ENCODE measurements at places on chromosomes 13 and 19. TPM values are rescaled to one million over a fixed set of nuclear protein-coding genes. Genes with fewer than 3 reads are reported as not detected.

Gene LILRB1
- total RNA-seq: 1.3 TPM

Gene RNF225
- 0.78 TPM for total RNA-seq

Gene NANOS3
- total RNA-seq: 0.90 TPM

Gene ZNF583
- 5.9 TPM for total RNA-seq

Gene PINLYP
- total RNA-seq: 9.9 TPM

Gene LYPD3
- 1.2 TPM for total RNA-seq

Gene ATP4A
- total RNA-seq: not detected

Gene MARK4
- 21.2 TPM for total RNA-seq

DNA sequence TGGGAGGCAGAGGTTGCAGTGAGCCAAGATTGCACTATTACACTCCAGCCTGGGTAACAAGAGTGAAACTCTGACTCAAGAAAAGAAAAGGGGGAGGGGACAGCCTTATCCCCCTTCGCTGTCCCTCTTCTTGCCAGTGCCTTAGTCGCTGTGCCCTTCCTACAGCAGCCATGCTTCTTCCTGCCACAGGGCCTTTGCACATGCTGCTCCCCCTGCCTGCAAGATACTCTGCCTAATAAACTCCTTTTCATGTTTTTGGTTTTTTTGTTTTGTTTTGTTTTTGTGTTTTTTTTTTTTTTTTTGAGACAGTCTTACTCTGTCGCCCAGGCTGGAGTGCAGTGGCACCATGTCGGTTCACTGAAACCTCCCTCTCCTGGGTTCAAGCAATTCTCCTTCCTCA is 21.4 kb downstream of the NWD1 start:
- DNase-seq: no peak
- H3K36me3 ChIP-seq: no peaks in the 10 kb centered on the region
- H3K4me1 ChIP-seq: no peaks in the 10 kb centered on the region
- H3K27me3 ChIP-seq: no peaks in the 10 kb centered on the region
- no peak overlapping the region for H3K27ac ChIP-seq

GRCh38 chr13:35129500-35129899 is 187.4 kb downstream of the NBEA start:
- H3K4me1 ChIP-seq: no peaks in the 10 kb centered on the region
- no peak overlapping the region for H3K4me3 ChIP-seq
- no peak overlapping the region for H3K27ac ChIP-seq
- no peaks in the 10 kb centered on the region for H3K27me3 ChIP-seq
- DNase-seq: no peak
- no peaks in the 10 kb centered on the region for H3K36me3 ChIP-seq

DNA sequence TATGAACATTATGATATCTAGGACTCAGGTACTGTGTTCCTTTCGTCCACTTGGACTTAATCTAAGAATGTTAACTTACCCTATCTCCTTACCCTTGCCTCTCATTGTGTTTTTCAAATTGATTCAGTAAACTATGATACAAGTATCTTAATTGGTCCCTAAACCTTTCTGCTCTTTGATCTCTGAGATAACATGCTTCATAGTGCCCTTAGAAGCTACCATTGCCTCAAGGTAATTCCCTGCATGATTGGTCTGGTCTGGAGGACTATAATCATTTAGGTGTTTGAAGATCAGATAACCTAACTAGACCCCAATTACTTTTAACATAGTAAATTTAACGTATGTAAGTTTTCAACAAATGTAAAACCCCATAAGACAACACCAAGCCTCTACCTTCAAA is 169.9 kb upstream of the NBEA start:
- H3K4me3 ChIP-seq: no peak overlapping the region
- no peaks in the 10 kb centered on the region for H3K27me3 ChIP-seq
- H3K4me1 ChIP-seq: no peaks in the 10 kb centered on the region
- H3K27ac ChIP-seq: no peak overlapping the region

GRCh38 chr13:23505007-23505406 is 65.2 kb upstream of the TNFRSF19 start:
- H3K36me3 ChIP-seq: no peaks in the 10 kb centered on the region
- no peak overlapping the region for H3K4me3 ChIP-seq
- no peaks in the 10 kb centered on the region for H3K27me3 ChIP-seq
- no peak overlapping the region for H3K27ac ChIP-seq
- no peak for DNase-seq

GRCh38 chr13:27808851-27809550 is 16.7 kb downstream of the GSX1 start:
- H3K4me3 ChIP-seq: no peak overlapping the region
- no peaks in the 10 kb centered on the region for H3K27me3 ChIP-seq

DNA sequence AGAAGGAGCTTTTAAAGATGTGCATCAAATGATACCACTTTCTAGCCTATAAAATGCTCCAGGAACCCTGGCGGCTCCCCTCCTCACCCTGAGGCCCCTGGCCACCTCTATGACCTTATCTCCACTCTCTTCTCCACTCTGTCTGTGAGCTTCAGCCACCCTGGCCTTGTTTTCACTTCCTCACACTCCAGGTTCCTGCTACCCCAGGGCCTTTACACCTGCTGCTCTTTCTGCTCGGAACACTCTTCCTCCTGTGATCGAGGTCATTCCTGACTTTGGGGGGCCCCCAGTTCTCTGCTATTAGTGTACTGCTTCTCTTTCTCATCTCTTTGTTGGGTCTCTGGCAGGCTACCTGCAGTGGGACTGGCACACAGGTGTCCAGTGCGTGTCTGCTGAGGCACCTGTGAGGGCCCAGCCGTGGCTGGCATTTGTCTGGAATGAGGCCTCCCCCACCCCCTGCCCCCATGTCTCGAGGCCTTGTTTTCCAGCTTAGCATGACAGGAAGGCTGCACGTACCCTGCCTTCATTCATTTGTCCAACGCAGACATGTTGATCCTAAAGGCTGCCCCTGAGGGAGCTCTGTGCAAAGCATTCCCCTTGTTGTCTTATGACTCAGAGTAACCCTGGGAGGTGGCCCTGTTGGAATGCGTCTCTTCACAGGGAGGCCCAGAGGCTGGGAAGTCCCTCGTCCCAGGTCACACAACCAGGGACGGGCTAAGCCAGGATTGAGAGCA is 2.3 kb downstream of the DDA1 start:
- H3K4me1 ChIP-seq: peaks cover 17% of the 10 kb centered on the region
- no peak overlapping the region for H3K27ac ChIP-seq
- H3K27me3 ChIP-seq: no peaks in the 10 kb centered on the region
- peaks cover 20% of the 10 kb centered on the region for H3K36me3 ChIP-seq

DNA sequence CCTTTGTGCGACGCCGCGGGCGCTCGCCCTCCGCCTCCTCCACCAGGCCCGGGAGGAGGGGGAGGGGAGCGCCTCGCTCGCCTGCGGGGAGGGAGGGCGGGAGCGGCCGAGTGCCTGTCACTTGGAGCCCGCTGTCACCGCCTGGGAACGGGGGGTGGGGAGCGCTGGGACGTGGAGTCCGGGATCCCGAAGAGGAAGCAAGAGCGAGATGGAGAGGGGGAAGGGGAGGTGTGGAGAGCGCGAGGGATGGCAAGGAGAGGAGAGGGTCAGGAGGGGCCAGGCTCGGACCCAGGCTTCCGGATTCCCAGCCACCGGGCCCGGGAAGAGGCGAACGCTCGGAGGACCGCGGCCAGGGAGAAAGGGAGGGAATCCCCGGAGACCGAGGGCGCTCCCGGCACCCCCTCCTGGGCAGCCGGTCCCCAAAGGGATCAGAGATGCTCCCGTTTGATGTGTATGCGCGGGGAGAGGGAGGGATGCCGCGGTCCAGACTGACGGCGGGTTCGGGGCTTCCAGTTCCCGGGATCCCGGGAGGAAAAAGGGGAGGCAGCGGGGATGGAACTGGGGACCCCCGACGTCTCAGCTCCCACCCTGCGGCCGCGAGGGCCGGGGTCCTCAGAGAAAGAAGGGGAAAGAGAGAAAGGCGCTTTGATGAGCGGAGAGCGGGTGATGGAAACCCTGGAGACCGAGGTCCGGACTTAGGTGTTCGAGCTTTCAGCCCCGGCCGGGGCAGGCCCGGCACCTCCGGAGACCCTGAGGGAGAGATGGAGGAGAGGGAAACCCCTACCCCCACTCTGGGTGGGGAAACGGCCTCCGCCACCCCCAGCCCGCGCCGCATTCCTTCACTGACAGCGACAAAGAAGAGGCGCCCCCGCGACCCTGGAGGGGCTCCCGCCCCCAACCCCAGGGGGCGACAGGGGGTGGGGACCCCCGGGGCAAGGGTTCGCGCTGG is 4.7 kb upstream of the DPF1 start:
- H3K36me3 ChIP-seq: no peaks in the 10 kb centered on the region
- DNase-seq: no peak
- no peak overlapping the region for H3K27ac ChIP-seq
- H3K4me1 ChIP-seq: peaks cover 9% of the 10 kb centered on the region
- H3K27me3 ChIP-seq: peaks cover 42% of the 10 kb centered on the region

GRCh38 chr13:41621716-41622431 is 164.5 kb downstream of the RGCC start:
- DNase-seq: no peak
- no peak overlapping the region for H3K4me3 ChIP-seq
- H3K4me1 ChIP-seq: no peaks in the 10 kb centered on the region
- no peaks in the 10 kb centered on the region for H3K36me3 ChIP-seq
- no peaks in the 10 kb centered on the region for H3K27me3 ChIP-seq
- H3K27ac ChIP-seq: no peak overlapping the region

- H3K36me3 ChIP-seq: no peaks in the 10 kb centered on the region
- H3K4me1 ChIP-seq: no peaks in the 10 kb centered on the region
- no peak overlapping the region for H3K4me3 ChIP-seq
Observed at GRCh38 chr13:111905609-111905945, 161.4 kb upstream of the SOX1 start.

GRCh38 chr19:15426485-15427349 is 7.9 kb upstream of the AKAP8L start:
- no peak for DNase-seq
- no peak overlapping the region for H3K27ac ChIP-seq
- H3K36me3 ChIP-seq: peaks cover 22% of the 10 kb centered on the region
- H3K27me3 ChIP-seq: no peaks in the 10 kb centered on the region
- H3K4me1 ChIP-seq: peaks cover 17% of the 10 kb centered on the region

GRCh38 chr19:55197528-55197927 is 11.8 kb downstream of the PTPRH start:
- no peaks in the 10 kb centered on the region for H3K36me3 ChIP-seq
- no peak overlapping the region for H3K4me3 ChIP-seq
- DNase-seq: no peak
- H3K4me1 ChIP-seq: no peaks in the 10 kb centered on the region

- H3K36me3 ChIP-seq: no peaks in the 10 kb centered on the region
- H3K27me3 ChIP-seq: no peaks in the 10 kb centered on the region
- no peak overlapping the region for H3K4me3 ChIP-seq
- peaks cover 30% of the 10 kb centered on the region for H3K4me1 ChIP-seq
- no peak for DNase-seq
- no peak overlapping the region for H3K27ac ChIP-seq
Observed at GRCh38 chr13:113488283-113488682, 2.2 kb downstream of the DCUN1D2 start.

DNA sequence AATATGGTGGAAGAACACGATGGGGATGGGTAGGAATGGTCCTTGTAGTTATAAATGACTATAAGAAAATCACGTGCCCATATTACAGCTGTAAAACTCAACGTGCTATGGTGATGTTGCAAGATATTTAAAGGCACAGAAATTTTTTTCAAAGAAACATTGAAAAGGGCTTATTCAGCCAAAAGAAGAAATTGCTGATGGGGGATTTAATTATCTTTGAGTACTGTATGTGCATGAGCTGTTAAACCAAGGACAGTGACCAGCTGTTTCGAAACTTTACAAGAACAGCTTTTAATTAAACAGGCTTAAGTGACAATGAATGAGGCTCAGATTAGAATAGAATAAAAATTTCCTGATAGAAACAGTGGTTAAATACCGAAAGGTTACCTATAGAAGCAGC is 339.0 kb downstream of the HS6ST3 start:
- H3K27me3 ChIP-seq: no peaks in the 10 kb centered on the region
- no peak overlapping the region for H3K4me3 ChIP-seq
- H3K27ac ChIP-seq: no peak overlapping the region
- no peak for DNase-seq
- H3K4me1 ChIP-seq: no peaks in the 10 kb centered on the region

GRCh38 chr13:110280231-110280813 is 26.6 kb downstream of the COL4A1 start:
- no peaks in the 10 kb centered on the region for H3K4me1 ChIP-seq
- DNase-seq: no peak
- no peaks in the 10 kb centered on the region for H3K27me3 ChIP-seq
- no peak overlapping the region for H3K27ac ChIP-seq
- H3K36me3 ChIP-seq: no peaks in the 10 kb centered on the region

DNA sequence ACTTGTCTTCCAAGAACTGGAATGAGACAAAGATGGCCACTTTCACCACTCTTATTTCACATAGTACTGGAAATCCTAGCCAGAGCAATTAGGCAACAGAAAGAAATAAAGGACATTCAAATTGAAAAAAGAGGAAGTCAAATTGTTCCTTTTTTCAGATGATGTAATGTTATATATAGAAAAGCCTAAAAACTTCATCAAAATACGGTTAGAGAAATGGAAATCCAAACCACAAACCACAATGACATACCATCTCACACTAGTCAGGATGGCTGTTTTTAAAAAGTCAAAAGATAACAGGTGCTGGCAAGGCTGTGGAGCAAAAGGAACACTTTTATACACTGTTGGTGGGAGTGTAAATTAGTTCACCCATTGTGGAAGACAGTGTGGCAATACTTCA is 113.3 kb upstream of the SPRY2 start:
- no peaks in the 10 kb centered on the region for H3K36me3 ChIP-seq
- no peak overlapping the region for H3K4me3 ChIP-seq
- DNase-seq: no peak

DNA sequence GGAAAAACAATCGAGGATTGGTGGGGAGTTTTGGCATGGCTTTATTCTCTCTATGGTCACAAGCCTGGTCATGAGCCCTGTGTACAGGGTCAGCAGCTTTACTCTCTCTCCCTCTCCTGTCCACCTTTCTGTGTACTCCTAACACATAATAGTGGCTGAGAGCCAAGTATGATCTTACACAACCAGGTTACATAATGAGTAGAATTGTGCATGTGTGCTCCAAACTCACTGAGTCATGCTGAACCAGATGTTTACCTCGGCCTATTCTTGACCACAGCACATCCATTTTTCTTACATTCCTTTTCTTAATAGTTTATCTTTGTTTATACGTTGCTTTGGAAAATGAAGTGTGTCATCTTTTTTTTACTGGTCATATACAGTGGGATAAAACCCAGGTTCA is 53.1 kb downstream of the ZNF254 start:
- no peaks in the 10 kb centered on the region for H3K27me3 ChIP-seq
- H3K4me3 ChIP-seq: no peak overlapping the region
- H3K27ac ChIP-seq: no peak overlapping the region
- no peak for DNase-seq
- no peaks in the 10 kb centered on the region for H3K36me3 ChIP-seq

DNA sequence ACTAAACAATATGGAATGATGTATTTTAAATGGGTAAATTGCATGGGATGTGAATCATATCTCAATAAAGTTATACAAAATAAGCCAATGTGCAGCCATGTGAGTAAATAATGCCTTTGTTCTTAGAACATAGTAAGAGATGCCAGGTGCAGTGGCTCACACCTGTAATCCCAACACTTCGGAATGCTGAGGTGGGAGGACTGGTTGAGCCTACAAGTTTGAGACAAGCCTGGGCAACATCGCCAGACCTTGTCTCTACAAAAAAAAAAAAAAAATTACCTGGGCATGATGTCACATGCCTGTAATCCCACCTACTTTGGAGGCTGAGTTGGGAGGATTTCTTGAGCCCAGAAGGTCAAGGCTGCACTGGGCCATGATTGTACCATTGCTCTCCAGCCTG is 230.7 kb downstream of the RFC3 start:
- H3K4me1 ChIP-seq: no peaks in the 10 kb centered on the region
- H3K36me3 ChIP-seq: no peaks in the 10 kb centered on the region
- no peaks in the 10 kb centered on the region for H3K27me3 ChIP-seq
- no peak overlapping the region for H3K4me3 ChIP-seq
- DNase-seq: no peak

All from CD8-positive, alpha-beta memory T cell (primary cell).